Activated naive CD8-positive, alpha-beta T cell treated with anti-CD3 and anti-CD28 coated beads, Interleukin-2, amount 10 ng/mL, durations not matched to agents 7 days and 5 days (primary cell): ENCODE measurements at places on chromosomes 3 and 15. TPM values are rescaled to one million over a fixed set of nuclear protein-coding genes. Genes with fewer than 3 reads are reported as not detected.

- no peak for DNase-seq
Measured at GRCh38 chr15:81419332-81419943, 45.4 kb upstream of the TMC3 start.

GRCh38 chr15:92023965-92024364 lies 170.5 kb downstream of the SLCO3A1 start:
- no peak for DNase-seq

Gene HPS3
- total RNA-seq: 37.4 TPM

Gene SPATA16
- total RNA-seq: not detected

DNA sequence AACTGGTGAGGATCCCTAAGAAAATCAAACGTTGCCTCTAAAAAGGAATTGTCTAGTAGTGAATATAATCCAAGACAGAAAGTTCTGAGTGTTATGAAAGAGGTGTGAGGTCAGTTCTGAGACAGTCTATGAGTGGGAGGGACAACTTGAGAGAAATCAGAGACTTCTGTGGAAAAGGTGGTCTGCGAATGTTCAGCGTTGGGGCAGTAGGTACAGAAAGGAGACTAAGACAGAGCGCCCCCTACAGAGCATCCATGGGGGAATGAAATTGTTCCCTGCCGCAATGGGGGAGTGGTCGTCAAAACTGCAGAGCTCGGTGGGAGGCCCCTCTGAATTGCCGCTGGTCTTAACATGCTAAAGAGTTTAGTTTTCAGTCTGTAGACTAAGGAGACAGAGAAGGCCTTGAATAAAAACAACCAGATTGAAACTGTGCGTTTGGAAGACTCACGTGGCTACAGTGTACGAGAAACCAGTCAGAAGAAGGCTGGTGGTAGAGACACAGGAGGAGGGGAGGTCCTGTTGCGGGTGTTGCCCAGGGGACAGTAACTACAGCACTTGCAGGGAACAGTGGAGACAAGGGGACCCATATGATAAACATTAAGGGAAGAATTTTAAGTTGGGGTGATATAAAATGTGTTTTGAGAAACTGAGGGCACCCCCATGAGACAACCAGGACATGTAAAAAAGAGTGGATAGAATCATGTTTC lies 6.9 kb downstream of the TNIK start:
- no peak for DNase-seq

Gene STARD5
- total RNA-seq: 5.4 TPM

DNA sequence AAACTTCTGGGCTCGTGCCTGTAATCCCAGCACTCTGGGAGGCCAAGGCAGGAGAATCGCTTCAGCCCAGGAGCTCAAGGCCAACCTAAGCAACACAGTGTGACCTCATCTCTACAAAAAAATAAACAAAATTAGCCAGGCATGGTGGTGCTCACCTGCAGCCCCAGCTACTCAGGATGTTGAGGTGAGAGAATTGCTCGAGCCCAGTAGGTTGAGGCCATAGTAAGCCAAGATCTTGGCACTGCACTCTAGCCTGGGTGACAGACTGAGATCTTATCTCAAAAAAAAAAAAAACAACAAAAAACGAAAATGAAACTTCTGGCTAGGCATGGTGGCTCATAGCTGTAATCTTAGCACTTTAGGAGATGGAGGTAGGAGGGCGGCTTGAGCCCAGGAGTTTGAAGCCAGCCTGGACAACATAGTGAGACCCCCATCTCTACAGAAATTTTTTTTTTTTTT lies 53.7 kb downstream of the PIK3CB start:
- peak; percentile 48 for DNase-seq

Gene CAMK2N2
- total RNA-seq: not detected

Gene CCDC54
- total RNA-seq: not detected

DNA sequence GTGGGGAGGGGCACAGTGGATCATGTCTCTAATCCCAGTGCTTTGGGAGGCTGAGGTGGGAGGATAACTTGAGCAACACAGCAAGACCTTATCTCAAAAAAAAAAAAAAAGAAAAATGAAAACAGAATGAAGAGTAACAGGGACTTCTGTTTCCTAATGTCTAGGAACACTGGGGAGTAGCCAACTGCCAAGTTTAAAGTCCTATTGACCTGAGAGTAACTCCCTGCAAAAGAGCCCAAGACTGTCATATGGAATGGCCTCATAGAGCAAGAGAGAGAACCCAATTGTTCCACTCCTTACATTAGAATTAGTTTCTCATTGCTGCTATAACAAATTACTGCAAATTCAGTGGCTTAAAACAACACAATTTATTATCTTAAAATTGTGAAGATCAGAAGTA lies 881.4 kb upstream of the ROBO1 start:
- DNase-seq: no peak

GRCh38 chr3:185912929-185913901 lies 24.6 kb downstream of the TRA2B start:
- no peak for DNase-seq

Gene RHOV
- total RNA-seq: not detected

GRCh38 chr3:177440456-177441104 lies 243.3 kb upstream of the TBL1XR1 start:
- no peak for DNase-seq

Gene FBXL22
- total RNA-seq: 1.2 TPM

Gene CIP2A
- total RNA-seq: 48.4 TPM

Gene DAPK2
- 13.4 TPM for total RNA-seq

GRCh38 chr3:140128631-140129030 lies 193.6 kb downstream of the CLSTN2 start:
- peak; percentile 30 for DNase-seq

Gene RPSA
- total RNA-seq: 1,282 TPM

DNA sequence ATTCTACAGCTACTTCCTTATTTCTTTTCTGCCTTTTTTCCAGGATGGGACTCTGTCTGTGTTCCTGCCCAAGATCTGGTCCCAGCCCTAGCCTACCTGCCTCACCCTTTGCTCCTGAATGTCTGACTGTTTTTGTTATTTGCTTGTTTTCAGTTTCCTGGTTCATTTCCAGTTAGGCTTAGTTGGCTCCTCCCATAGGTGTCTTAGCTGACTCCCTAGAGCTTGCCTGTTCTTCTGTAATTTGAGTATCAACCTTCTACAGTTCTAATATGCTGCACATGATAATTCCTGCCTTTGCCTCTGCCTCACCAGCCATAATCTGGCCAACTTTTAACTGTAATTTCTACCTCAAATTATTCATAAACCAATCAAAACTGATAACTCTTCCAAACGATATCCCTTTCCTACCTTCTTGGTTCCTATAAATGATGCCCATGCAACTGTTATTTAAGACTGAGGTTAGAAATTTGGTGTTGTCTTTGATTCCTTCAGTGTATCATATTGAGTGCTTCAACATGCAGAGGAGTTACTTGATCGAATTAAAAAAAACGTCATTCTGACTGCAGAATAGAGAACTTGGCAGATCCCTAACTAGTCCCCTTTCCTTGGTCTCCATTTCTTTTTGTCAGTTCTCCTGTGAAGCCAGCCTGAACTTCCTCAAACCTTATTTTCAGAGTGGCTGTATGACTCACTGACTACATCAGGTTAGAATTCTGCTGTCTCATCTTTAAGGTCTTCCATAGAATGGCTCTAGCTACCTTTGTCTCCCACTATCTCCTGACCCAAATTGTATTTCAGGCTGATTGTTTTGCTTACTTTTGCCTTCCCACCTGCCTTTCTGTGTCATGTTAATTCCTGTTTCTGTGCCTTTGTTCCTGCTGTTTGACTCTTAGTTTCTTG lies 8.4 kb downstream of the GOLM2 start:
- no peak for DNase-seq

Gene GATM
- total RNA-seq: 3.5 TPM

GRCh38 chr15:51492528-51492927 lies 130.0 kb downstream of the DMXL2 start:
- no peak for DNase-seq

- no peak for DNase-seq
Measured at GRCh38 chr3:9377981-9378380, 15.1 kb downstream of the THUMPD3 start.

GRCh38 chr3:64048631-64049061 lies 25.4 kb upstream of the PSMD6 start:
- DNase-seq: no peak

Gene BLM
- total RNA-seq: 41.0 TPM

DNA sequence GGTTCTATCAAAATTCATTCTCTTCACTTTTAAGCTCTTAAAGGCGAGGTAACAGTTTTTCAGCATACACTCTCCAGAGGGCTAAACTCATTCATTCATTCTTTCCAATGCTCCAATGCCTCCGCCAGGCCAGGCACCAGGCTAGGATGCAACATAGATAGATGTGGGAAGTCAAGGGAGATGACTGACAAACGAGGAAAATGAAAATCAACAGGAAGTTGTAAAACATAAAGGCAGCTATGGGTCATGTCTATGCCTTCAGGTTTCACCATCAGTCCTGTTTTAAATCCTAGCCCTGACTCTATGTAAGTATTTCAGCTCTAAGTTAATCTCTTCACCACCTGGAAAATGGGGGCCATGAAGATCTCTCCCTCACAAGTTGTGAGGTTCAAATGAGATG lies 797.9 kb downstream of the FHIT start:
- DNase-seq: no peak

DNA sequence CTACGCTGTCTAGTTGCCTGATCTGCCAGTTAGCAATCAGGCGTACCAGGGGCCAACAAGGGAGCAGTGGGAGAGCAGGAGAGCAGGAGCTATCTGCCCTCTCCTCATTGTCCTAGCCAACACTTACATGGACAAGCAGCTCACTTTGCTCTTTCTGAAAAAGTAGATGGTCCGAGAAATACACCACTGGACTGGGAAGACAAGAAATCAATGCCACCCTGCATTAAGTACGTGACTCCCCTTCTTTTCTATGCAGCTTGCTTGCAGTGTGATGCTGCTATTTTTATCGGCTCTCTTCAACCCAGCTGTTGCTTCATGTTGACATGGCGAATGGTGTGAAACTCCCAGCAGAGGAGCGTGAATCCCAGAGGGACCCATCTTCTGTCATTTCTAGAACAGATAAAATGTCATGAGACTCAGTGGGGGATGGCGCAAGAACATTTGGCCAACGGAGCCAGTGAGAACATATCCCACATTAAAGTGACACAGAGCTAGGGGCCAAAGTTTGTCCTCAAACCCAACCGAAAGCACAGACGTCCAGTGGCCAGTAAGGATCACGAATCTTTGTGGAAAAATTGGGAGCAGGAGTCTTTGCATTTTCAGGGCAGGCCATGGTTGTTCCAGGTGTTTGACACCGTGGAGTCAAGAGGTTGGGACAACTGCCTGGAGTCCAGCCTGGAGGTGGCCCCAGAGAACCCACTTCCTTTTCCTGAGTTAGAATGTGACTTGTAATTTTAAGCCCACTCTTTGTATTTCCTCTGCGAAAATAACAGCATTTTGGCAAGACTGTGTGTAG lies 53.7 kb upstream of the MEF2A start:
- DNase-seq: no peak

Gene THSD4
- not detected for total RNA-seq

- DNase-seq: no peak
Measured at GRCh38 chr3:59880717-59881116, 830.9 kb upstream of the CFAP20DC start.

DNA sequence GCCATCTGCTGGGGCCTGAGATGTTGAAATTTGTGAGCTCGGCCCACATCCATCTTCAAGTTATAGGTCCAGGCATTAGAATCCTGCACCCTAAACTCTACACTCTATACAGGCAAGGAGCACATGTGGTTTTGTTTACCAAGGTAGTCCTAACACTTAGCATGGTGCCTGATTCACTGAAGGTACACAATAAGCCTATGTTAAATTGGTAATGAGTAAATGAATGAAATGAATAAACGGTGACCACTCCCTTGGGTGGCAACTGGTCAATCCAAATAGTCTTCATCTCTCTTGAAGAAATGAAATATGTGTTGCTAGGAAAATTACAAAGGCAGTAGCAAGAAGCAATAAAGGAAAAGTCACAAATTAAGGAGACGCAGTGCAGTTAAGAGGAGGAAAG lies 359.3 kb upstream of the UBE2E2 start:
- no peak for DNase-seq

GRCh38 chr3:177467247-177467985 lies 270.1 kb upstream of the TBL1XR1 start:
- DNase-seq: no peak

DNA sequence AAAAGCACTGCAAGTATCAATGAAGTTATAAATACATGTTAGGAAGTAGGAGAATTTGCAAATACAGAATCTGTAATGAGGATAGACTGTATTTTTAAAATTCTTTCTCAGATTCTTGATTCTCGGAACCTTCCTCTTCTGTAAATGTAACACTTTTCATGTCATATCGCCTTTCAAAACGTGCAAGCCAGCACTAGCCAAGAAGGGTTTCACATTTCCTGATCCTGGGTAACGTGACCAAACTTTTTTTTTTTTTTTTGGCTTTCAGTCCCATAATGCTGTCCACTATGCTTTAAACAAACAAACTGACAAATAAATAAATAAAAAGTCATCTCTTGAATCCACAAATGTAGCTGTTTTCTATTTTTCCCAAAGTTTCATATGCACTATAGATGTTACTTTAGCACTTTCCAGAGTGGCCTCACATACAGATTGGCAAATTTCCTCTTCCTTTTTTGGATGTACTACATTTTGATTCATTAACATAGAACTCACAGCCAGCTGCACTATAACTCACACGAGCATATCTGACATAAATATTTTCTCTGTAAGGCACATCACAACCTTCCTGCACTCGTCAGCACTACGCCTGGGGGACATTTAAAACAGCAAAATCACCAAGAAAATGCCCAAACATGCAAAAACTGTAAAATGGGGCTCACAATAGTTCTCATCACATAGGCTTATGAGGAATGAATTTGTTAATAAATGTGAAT lies 208.1 kb downstream of the OSBPL10 start:
- no peak for DNase-seq

- peak; percentile 12 for DNase-seq
Measured at GRCh38 chr3:195033531-195034091, 237.3 kb downstream of the XXYLT1 start.
